Activated naive CD8-positive, alpha-beta T cell treated with anti-CD3 and anti-CD28 coated beads for 36 hours (primary cell): ENCODE measurements at places on chromosomes 1 and 21.

- DNase-seq, result no peak
These were observed 19.5 kb upstream of the AJAP1 start for GRCh38 chr1:4634793-4635406.

DNA sequence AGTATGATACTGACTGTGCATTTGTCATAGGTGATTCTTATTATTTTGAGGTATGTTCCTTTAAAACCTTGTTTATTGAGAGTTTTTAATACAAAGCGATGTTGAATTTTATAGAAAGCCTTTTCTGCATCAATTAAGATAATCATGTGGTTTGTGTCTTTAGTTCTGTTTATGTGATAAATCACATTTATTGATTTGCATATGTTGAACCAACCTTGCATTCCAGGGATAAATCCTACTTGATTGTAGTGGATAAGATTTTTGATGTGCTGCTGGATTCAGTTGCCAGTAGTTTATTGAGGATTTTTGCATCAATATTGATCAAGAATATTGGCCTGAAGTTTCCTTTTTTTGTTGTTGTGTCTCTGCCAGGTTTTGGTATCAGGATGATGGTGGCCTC is 158.0 kb downstream of the CENPF start:
- no peak for DNase-seq

- DNase-seq, result no peak
These were observed 1.9 kb upstream of the DCAF6 start for GRCh38 chr1:167934426-167935215.

GRCh38 chr1:28507247-28507645 is 1.4 kb downstream of the RCC1 start:
- DNase-seq, result no peak

DNA sequence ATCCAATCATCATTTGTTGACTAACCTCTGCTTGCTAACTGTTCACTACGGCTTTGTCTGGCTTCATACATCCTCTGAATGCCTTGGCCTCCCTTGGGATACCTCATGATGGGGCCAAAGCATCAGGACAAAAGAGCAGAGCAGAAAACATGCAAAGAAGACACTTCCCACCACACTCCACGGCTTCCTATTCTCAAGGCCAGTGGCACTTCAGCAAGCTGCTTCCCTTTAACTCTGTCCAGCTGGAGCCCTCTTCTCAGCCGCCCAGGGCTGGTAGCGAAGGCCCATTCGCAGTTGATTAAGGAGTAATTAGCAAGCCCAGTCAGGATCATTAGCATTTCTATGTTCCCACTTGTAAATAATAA is 224.3 kb upstream of the FGGY start:
- DNase-seq, result no peak
